Fibroblast of skin of back (primary cell): ENCODE measurements at places on chromosomes 16 and 17.

DNA sequence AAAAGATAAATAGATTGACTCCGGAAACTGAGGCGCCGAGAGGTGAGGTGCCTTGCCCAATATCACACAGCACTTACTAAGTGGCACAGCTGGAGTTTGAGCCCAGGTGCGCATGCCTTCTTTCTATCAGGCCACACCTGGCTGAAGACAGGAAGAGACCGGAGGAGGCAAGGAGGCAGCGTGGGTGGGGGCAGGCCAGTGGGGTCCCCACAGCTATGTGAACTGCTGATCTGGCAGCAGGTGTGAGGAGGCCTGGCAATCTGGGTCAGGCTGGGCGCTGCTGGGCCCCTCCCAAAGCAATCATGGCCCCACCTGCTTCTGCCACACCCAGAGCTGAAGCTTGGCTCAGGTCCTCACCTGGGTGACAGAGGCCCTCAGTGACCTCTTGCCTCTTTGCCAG lies 1.9 kb upstream of the GDPD3 start:
- no peak for DNase-seq

- DNase-seq: no peak
Observed at GRCh38 chr17:72617557-72617956, 474.9 kb downstream of the SLC39A11 start.

DNA sequence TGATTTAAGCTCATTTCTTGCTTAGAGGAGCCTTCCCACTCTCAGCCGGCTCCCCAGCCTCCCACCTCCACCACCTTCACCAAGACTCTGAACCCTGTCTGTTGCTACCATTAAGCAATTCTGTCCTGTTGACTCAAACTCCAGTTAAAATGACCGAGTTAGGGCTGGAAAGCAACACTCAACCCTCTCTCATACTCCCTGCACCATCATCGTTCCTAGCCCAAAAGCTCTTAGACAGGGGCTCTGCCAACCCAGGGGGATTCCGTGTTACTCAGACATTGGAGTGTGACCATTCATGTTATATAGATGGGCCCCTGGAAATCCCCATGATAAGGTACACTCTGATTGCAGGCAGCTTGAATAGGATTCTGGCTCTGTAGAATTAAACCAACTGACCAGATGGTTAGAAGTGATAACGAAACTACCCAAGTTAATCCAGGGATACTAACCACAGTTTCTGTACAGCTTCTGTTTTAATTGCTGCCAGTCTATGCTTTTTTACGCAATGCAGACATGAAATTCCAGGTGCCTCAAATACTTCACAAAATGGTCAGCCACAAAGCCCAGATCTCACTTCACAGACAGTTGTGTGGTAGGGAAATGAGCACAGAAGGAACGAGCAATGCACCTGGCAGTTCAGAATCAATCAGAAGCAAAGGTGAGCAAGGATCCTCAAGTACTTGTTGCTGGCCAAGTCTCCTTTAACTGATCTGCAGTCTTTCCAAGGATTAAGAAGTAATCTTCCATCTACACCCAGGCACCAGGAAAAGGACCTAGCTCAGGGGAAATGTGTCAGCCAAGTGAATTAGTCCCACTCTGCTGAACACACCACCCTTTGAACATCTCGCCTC lies 2.1 kb downstream of the SSTR2 start:
- DNase-seq: no peak

DNA sequence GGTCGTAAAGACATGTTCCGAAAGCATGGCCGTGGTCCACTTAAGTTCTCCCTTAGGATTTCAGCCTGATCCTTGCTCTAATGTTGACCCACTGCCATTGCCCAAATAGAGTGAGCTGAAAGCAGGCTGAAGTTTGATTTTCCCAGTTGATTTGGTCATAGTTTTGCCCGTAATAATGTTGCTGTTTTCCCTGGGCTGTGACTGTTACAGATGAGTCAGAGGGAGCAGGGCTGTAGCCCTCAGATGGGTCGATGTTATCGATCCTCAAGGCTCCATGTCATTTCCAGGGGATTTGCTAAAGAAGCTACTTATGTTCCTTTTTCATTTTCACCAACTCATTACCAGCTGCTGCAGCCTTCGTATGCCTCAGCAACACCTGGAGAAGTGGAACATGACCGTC lies 169.0 kb upstream of the ZFHX3 start:
- DNase-seq: peak; percentile 44

- DNase-seq: no peak
Observed at GRCh38 chr17:44120851-44121605, 2.4 kb downstream of the HDAC5 start.

- DNase-seq: no peak
Observed at GRCh38 chr16:1998360-1998835, 8.6 kb downstream of the SYNGR3 start.
